ENCODE measurements at places on chromosomes 5 and 9. TPM values are rescaled to one million over a fixed set of nuclear protein-coding genes. Genes with fewer than 3 reads are reported as not detected.

Gene GDF9
- 0.14 TPM for total RNA-seq

Gene GABRG2
- not detected for total RNA-seq

Gene FOXD1
- total RNA-seq, result 3.0 TPM

Gene SCGB3A2
- total RNA-seq, result not detected

Gene ANKRD55
- total RNA-seq, result not detected

Gene NRG2
- 0.05 TPM for total RNA-seq

Gene SLCO4C1
- total RNA-seq, result under 0.01 TPM

Gene SUSD1
- total RNA-seq, result 3.1 TPM

Gene DNM1
- 1.5 TPM for total RNA-seq

Gene CMBL
- total RNA-seq, result 3.1 TPM

Gene PHF24
- total RNA-seq, result under 0.01 TPM

Gene ENTREP1
- 2.5 TPM for total RNA-seq

Gene DBN1
- total RNA-seq, result 126 TPM

Gene CCDC107
- 13.0 TPM for total RNA-seq

Gene OR13J1
- not detected for total RNA-seq

Gene HNRNPA0
- total RNA-seq, result 10.3 TPM

Gene PSMB7
- total RNA-seq, result 182 TPM

Gene GABRA1
- not detected for total RNA-seq

Gene CDKN2B
- 64.8 TPM for total RNA-seq

Gene C5orf52
- not detected for total RNA-seq

Gene TMEM215
- not detected for total RNA-seq

Gene OCLN
- total RNA-seq, result 19.0 TPM

Gene MRPS2
- total RNA-seq, result 52.5 TPM

Gene NMUR2
- not detected for total RNA-seq

Gene PDE8B
- total RNA-seq, result not detected

Gene LCN2
- total RNA-seq, result 24.7 TPM

Gene ARHGEF37
- 14.7 TPM for total RNA-seq

Gene CDH9
- total RNA-seq, result not detected

Gene F12
- 14.4 TPM for total RNA-seq

Gene CD72
- 0.56 TPM for total RNA-seq

Gene LCN1
- total RNA-seq, result not detected

Gene SLC4A9
- not detected for total RNA-seq

Gene FCN2
- not detected for total RNA-seq

Gene FOXD4
- 0.21 TPM for total RNA-seq

Gene STPG3
- total RNA-seq, result not detected

Gene SLC6A19
- not detected for total RNA-seq

Gene SHOC1
- 0.19 TPM for total RNA-seq

Gene ADRA1B
- 0.92 TPM for total RNA-seq

Gene TLE1
- 30.2 TPM for total RNA-seq

Gene GHR
- total RNA-seq, result 0.42 TPM

Gene FOXD4L5
- total RNA-seq, result not detected

Gene IFT74
- total RNA-seq, result 6.5 TPM

Gene SHC3
- total RNA-seq, result 5.8 TPM

Gene PRELID2
- 12.2 TPM for total RNA-seq
